Cerebellar cortex (tissue), 1 donor: ENCODE measurements at places on chromosomes 4 and X.
A peak's percentile ranks its signal among the peaks of the same experiment; 100 is the strongest.

GRCh38 chr4:140633124-140633523, 64.4 kb upstream of the UCP1 start:
- no peak for DNase-seq

DNA sequence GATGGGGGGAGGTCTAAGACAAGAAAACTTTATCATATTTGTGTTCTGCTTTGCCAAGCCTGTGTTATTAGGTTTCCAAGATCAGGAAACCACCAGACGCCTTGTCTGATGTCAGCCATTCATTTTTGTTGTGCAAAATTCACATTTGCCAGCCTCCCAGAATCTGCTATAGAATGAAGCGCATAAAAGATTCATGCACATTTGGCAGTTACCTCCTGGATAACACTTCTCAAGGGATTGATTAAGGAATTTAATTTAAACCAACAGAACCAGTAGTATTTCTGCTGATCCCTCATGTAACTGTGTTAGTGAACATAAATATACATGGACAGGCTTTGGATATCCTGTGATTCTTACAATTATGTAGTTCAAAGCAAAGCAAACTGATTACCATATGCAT, 187.9 kb downstream of the COMMD8 start:
- no peak for DNase-seq

DNA sequence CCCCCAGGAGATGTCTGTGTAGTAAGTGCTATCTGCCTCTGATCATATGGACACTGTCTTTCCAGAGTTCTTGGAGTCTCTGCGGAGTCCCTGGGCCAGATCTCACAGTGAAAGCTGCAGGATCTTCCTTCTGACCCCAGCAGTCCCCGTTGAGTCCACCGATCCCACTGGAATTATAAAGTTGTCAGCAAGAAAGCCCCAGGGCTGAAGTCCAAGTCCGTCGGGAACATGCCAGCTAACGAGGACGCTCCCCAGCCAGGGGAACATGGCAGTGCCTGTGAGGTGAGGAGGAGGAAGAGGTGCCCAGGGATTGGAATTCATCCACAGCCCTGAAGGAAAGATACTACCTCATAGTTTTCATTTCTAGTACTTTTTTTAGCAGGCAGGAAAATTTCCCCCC, 9.3 kb downstream of the ZNF81 start:
- DNase-seq = no peak

GRCh38 chr4:72397314-72397713, 171.7 kb downstream of the ADAMTS3 start:
- no peak for DNase-seq

DNA sequence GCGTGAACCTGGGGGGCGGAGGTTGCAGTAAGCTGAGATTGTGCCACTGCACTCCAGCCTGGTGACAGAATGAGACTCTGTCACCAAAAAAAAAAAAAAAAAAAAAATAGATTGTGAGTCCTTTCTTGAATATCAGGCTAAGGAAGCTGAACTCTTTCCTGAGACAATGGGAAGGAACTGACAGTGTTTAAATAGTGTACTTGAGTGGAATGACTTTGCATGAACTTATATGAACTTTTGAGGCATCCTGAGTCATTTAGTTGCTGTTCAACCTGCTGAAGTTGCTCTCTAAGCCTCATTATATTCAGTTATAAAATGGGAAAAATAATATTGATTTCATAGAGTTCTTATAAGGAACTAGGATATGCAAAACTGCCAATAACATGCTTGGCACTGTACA, 79.3 kb upstream of the LIMCH1 start:
- no peak for DNase-seq

DNA sequence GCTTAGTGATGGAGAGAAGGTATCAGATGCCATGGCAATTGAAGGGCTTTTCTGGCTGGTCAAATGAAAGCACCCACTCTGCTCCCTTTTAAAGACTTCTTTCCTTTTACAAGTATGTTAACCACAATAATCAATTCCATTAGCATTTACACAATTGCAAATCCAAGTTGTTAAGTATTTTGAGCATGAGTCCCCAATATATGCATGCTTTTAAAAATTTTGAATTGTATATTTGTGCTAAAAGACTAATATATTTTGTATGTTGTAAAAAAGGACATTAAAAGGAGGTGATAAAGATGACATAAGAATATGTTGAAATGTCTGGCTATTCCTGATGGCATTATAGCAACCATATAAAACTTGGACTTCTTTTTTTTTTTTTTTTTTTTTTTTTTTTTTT, 639.9 kb upstream of the CPEB2 start:
- DNase-seq = no peak

- no peak for DNase-seq
Observed at GRCh38 chr4:24266951-24267722, 317.2 kb downstream of the DHX15 start.

DNA sequence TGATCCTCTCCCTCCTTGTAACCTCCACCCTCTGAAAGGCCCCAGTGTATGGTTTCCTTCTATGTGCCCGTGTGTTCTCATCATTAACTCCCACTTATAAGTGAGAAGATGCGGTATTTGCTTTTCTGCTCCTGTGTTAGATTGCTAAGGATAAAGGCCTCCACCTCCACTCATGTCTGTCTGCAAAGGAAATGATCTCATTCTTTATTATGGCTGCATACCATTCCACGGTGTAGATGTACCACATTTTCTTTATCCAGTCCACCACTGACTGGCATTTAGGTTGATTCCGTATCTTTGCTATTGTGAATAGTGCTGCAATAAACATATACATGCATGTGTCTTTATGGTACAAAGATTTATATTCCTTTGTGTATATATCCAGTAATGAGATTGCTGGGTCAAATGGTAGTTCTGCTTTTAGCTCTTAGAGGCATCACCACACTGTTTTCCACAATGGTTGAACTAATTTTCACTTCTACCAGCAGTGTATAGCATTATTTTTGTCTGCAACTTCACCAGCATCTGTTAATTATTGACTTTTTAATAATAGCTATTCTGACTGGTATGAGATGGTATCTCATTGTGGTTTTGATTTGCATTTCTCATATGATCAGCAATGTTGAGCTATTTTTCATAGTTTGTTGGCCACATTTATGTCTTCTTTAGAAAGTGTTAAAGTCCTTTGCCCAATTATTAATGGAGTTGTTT, 1030.9 kb downstream of the FSTL5 start:
- DNase-seq = no peak

- no peak for DNase-seq
Observed at GRCh38 chrX:42188730-42189129, 265.4 kb upstream of the CASK start.

- no peak for DNase-seq
Observed at GRCh38 chr4:82201303-82201702, 172.5 kb downstream of the HNRNPD start.

GRCh38 chr4:185096032-185096653, 46.9 kb upstream of the SLC25A4 start:
- DNase-seq = peak; percentile 40

DNA sequence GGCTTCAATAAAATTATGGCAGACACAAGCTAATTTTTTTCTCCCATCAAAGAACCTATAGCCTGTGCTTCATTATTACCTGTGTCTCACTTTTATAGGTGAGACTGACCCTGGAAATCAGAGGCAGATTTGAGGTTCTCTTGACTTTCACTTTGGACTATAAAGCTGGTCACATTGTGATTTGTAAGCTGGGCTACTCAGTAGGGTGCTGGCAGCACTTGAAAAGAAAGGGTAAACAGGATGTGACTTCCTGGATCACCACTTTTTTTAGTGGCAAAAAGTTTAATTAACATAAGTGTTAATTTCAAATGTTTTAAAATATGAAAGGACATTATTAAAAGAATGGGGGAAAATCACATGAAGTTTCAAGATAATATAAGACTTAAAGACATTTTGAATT, 50.6 kb upstream of the GATB start:
- DNase-seq = no peak

- no peak for DNase-seq
Observed at GRCh38 chrX:55033429-55033828, 2.7 kb upstream of the ALAS2 start.

GRCh38 chrX:87337267-87337666, 180.3 kb upstream of the KLHL4 start:
- no peak for DNase-seq

DNA sequence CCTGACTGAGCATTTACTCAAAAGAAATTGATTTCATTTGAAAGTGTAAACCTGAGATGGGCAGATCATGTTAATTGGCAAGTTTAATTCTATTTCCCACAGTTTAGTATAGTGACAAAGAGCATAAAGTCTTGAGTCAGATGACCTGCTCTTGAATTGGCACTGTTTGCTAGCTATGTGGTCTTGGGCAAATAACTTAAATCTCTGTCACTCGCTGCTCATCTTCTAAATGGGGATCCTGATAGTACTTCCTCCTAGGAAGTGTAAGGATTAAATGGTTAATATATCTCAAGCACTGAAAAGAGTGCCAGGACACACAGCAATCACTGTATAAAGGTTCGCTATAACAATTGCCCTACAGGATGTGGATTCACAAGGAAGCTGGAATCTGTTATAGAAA, 242.8 kb upstream of the JADE1 start:
- DNase-seq = no peak

GRCh38 chrX:47745416-47745815, 86.4 kb upstream of the UXT start:
- no peak for DNase-seq

DNA sequence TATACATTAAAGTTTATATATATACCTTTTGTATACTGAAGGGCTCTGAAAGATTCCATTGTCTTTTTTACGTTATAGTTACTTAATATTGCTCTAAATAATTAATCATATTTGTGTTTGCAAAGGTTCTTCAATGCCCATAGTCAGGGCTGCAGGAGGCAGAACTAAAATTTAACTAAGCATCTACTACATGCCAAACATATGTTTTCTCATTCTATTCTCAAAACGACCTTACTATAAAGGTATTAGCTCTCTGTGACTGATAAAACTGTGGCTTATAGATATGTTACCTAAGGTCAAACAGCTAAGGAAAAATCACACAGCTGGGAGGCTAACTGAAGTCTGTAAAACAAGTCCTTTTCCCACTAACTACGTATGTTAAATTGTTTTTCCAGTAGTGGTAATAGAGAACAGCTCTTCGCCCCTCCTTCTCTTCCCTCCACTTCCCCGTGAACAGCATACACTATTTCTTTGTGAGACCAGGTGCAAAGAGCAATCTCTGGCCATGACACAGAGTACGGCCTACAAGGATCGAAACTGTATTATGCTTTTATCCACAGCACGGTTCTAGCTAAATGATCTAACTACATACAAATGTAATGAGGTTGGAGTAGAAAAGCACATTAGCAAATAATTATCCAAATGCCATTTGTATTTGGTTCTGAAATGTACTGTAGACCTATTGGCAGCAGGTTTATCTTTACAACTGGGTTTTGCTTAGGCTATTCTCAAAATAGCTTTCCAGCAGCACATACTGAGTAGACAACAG, 1.7 kb downstream of the CNOT6L start:
- DNase-seq = peak; percentile 10

DNA sequence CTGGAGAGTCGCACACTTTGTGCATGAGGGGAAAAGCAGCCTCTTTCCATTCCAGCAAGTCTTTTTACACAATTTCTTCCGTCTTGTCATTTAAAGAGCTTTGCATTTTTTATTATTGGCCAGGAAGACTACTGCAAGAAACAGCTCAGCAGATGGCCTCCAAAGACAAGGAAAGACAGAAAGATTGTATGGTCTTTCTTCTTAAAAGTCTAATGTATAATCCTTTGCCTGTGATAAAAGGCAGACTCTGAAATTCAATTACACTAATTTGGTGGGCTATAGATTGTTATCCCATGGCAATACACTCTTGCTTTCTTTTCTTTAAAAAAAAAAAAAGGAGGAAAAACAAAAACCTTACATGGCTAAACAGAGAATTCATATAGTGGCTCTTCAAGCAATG, 5.9 kb downstream of the CAPN6 start:
- no peak for DNase-seq

DNA sequence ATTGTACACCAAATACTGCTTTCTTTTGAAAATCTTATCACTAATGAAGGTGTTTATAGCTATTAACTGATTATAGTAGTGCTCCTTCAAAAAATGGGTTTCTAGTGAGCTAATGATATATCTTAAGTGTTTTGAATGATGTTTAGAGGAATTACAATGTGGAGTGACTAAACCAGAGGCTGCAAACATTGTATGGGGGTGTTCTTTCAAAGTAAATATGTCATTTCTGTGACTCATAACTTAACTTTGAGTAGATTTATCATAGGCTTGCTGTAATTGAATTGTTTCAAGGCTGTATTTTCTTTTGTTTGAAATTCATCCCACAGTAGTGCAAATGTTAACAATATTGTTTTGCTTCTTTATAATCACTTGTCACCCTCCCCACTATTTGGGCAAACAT, 141.6 kb downstream of the IL1RAPL2 start:
- no peak for DNase-seq

DNA sequence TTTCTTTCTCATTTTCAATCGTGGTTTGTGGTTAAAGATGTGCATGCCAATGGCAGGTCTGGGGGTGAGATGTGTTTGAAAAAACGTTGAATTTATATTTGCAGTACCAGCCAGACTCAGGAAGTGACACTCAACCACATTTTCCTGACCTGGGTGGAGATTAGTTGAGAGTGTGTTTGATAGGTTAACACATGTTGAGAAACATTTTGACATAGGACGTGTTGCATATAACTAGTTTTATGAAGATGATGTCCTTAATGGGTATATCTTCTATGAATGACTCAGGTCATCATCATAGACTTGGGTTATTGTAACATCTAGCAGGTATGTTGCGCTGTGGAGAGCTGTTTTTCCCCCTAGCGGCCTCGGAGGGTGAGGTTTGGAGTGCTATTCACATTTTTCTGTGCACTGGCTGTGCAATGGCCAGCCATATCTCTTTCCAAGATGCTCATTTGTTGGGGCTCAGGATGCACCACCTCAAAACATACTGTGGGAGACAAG, 21.7 kb upstream of the CD38 start:
- DNase-seq = no peak

DNA sequence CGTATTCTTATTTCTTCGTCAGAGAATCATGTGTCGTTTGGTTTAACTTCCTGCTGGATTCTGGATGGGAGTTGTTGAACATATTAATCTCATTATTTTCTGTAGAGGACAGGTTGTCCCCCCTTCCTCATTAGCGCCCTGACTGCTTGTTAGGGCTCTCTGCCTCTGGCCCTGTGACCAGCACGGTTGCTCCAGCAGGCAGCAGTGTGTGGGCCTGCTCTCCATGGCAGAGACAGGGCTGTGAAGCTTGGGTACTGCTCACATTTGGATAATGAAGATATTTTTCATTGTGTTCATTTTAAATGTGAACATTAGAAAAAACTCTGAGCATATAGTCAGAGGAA, 102.7 kb downstream of the KLHL8 start:
- DNase-seq = no peak

- no peak for DNase-seq
Observed at GRCh38 chr4:186013419-186014186, 55.4 kb upstream of the TLR3 start.

- no peak for DNase-seq
Observed at GRCh38 chr4:184814686-184815045, 11.1 kb downstream of the ACSL1 start.

DNA sequence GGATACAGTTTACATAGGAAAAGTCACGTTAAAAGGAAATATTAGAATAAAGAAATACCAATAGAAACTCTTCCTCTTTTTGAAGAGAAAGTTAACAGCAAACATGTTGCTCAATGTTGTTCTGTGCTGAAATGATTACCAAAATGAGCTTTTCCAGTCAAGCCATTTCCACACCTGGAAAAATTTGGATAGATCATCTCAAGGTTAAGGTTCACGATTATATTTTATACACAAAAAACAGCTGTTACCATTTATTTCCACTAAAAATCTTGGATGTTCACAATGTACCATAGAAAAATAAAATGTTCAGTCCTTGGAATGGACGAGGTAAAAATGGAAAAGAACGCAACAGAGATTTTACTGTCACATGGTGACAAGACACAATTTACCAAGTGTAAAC, 218.7 kb downstream of the SCFD2 start:
- DNase-seq = no peak

- DNase-seq = no peak
Observed at GRCh38 chrX:123236859-123237258, 52.8 kb downstream of the GRIA3 start.
